NCI-H524 treated with DMSO at 0.1 percent for 48 hours (cell line): ENCODE measurements at places on chromosomes 1 and 21.

GRCh38 chr1:99700020-99700419 lies 54.1 kb downstream of the PALMD start:
- no peak for DNase-seq

- DNase-seq, result no peak
Observed at GRCh38 chr1:203244776-203245175, 15.3 kb upstream of the CHIT1 start.

- no peak for DNase-seq
Observed at GRCh38 chr1:227428803-227429202, 110.5 kb upstream of the CDC42BPA start.

- DNase-seq, result no peak
Observed at GRCh38 chr1:222588135-222588534, 1.6 kb downstream of the TAF1A start.

DNA sequence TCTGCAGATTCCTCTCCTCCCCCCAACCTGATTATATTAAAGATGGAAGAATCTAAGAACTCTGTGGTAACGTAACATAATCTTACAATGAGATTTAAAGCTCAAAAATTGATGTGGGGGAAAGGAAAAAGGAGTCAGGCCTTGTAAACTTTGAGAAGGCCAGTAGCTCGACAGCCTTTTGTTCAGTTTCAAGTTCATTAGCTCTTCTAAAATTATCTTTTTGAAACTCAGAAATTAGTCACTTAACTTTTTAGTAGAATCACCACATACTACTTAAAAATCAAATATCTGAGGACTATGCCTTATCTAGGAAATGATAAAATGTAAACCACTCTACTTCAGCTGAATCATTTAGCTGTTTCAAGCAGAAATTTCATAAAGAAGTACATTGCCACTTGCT lies 996.2 kb downstream of the AMY1C start:
- no peak for DNase-seq

GRCh38 chr1:19909392-19909791 lies 14.0 kb downstream of the PLA2G2E start:
- DNase-seq, result no peak

- DNase-seq, result no peak
Observed at GRCh38 chr1:93676427-93676826, 5.2 kb downstream of the BCAR3 start.

DNA sequence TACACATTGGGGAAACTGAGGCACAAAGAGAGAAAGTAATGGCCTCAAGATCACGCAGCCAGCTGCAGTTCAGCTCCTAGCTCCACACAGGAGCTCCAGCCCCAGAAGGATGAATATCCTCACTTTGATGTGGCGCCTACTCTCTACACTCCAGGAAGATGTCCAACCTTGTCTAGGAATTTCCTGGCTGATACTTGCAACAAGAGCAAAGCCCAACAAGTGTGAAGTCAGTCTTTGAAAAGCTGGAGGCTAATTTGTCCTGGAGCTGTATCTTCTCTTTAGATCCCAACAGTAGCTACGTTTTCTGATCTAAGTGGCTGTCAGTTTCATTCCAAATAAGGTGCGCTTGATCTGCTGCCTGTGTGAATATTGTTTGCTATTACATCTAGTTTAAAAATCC lies 344.9 kb downstream of the PTPRU start:
- no peak for DNase-seq

DNA sequence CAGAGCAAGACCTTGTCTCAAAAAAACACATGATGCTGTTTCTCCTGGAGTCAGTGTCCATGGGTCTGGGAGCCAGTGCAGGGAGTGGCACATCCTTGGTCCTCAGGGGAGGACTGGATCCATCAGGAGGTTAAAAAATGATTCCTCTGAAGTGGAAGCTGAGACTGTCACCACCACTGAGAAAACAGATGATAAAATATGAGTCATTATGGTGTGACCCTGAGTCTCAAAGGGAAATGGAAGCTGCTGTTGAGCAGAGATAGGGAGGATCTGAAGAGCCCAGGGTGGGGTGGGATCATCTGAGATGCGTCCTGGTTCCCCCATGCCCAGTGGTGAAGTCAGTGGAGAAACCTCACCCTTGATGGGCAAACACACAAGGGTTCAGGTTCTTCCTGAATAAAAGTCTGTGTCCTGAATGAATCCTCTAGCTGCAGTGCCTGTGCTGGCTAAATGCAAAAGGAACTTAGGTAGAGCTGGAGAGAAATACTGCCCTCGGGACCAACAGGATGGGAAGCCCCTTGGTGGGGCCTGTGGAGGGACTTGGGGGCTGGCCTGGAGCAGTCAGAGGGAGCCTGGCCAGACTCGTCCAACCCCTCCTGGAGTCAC lies 61.6 kb upstream of the TENT5B start:
- no peak for DNase-seq

DNA sequence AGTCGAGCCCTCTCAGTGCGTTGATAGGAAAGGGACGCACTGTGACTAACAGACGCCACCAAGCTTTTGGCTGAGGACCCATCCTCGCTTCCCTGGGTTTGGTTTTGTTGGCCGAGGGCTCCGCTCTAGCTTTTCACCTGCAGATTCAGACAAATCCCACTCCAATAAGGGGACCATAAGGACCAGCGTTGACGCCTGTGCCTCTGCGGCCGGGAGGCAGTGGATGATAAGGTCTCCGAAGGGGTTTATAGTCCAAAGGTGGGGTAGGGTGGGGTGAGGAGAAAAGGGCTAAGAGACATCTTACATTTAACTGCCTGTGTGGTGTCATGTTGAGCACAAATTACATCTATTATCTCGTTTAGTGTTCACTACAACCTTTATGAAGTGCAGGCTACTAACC lies 760 bp downstream of the PEX14 start:
- DNase-seq, result no peak

GRCh38 chr1:96580920-96581319 lies 140.7 kb upstream of the PTBP2 start:
- no peak for DNase-seq

DNA sequence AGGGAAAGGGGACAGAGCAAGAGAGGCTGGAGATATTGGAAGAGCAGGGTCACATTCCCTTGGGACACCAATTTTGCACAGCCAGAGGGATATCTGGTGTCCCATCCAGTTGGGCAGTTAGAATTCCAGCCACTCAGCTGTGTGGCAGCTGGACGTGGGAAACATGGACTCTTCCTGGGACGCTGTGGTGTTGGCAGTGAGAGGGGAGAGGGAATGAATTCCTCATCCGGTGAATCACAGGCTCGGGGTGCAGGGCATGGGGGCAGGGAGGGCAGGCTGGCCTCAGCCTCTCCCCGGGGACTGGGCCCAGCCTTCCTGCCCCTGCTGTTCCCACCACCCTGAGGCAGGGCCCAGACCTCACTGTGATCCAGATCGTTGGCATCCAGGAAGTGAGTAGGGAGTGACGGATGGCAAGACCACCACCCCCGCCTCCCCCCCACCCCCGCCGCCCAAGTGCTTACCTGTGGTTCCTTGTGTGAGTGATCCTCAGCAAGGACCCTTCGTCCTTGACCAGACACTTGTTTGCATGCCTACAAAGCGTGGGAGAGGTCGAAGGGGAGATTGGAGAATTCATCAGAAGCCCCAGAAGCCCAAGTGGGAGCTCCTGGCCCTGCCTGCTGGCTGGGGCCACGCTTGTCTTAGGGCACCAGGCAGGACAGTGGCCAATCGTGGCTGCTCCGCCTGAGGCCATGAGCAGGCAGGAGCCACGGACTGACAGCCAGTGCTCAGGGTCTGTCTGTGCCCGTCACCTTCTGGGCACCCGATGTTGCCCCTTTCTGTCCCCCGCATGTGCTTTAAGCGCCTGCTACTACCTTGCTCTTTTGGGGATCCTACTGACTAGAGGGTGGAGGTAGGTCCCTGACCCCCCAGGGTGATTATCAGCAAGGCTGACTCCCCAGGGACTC lies 8.7 kb downstream of the WNT3A start:
- DNase-seq, result no peak
